ENCODE measurements at places on chromosomes 2 and 18.

DNA sequence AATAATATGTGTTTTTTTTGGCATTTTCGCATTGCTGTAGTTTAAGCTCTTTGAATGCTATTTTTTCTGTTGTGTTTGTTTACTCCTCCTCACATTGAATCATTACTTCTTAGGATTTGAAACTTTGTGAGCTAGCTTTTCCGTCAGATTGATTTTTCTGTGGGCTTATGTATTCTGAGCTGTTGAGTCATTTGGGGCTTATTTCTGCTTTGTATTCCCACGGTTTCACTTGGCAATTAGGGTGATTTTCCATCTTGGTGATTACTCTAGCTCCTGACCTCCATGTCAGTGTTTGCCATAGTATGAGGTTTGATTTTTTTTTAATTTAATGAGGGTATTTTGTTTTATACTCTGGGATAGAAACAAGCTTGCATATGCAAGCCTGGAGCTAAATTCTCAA lies 200.0 kb downstream of the CCDC102B start:
- no peak for DNase-seq

- DNase-seq: no peak
These were observed 1.3 kb downstream of the CYP27C1 start for GRCh38 chr2:127218812-127219170.

GRCh38 chr2:52141076-52141475 lies 1109.1 kb upstream of the NRXN1 start:
- no peak for DNase-seq

DNA sequence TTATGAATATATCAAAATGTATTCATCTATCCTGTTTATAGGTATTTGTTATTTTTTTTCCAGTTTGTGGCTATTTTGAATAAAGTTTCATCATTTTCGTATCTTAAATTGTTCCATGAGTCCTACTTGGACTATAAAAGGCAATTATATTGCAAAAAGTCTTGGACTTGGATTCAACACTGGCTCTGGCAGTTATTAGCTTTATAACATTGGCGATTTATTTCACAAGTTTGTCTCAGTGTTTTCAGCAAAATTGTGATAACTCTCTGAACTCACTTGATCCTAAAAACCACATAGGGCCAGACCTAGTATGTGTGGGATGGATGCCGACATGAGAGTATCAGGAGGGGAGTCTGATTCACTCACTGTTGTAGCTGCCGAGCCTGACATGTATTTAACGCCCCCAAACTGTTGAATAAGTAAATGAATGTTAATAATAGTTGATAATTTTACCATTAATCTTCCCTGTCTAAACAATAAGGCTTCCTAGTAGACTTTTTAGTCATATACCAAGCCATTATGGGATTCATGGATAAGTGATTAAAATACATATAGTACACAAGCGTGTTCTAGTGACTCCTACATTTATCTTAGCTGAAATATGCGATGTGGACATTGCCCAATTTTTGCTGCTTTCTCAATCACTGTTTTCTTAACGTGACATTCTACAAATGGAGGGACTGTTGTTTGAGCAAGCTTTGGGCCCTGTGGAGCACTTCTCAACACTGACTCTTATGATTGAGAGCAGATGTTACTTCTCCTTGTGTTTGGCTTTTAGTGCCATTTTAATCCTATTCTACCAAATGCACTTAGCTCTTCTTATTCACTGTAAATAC lies 907.6 kb downstream of the EPHA4 start:
- no peak for DNase-seq

- no peak for DNase-seq
These were observed 322.1 kb downstream of the LRRTM1 start for GRCh38 chr2:79982445-79982844.

DNA sequence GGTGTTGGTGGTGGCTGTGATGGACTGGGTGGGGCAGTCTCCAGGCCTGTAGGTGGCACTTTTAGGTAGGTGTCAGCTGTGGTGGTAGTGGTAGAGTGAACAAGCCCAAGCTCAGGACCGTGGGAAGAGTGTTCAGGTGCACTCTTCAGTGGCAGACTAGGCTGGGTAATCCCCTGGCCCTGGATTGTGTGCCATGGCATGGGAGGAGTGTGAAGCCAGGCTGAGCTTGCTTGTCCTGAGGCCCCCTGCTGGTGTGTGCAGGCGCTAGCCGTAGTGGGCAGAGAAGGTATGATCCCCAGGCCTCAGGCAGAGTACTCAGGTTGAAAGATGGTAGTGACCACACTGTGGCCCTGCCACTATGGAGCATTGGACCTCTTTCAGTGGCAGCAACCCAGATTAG lies 850.3 kb downstream of the DSC3 start:
- DNase-seq: no peak

DNA sequence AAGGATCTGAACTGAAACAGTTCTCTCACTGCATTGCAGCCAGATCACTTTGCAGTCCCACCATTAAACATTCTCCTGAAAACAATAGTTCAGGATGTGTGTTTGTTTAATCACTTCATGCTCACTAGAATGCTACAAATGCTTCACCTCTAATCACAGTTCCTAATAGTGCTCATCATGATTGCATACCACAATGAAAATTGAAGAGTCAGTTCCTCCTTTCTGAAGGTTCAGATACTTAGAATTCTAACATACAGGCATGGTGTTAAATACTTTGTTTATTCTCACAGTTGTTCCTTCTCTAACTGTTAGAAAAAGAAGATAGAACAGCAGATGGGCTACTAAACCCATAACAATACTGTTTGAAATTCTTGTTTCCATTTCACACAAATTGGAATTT lies 622.3 kb upstream of the ACVR2A start:
- DNase-seq: no peak

- DNase-seq: no peak
These were observed 56.6 kb downstream of the RPL37A start for GRCh38 chr2:216555274-216555673.

DNA sequence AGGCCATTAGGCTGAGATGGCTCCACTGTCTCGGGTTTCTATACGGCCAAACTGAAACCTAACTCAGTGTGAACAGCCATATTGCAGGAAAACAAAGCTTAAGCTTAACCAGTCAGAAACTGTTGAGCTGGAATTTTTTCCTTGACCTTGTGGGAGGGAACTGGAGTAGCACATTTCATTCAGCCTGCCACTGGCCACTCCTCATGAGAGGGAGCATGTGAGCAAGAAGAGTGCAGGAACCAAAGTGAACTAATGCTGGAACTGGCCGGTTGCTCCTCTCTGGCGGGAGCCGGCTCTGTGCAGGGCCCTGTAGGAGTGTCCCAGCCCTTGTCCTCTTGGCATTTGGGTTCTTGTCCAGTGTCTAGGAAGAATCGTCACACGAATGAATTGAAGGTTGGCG lies 5.9 kb upstream of the POLE4 start:
- DNase-seq: no peak

DNA sequence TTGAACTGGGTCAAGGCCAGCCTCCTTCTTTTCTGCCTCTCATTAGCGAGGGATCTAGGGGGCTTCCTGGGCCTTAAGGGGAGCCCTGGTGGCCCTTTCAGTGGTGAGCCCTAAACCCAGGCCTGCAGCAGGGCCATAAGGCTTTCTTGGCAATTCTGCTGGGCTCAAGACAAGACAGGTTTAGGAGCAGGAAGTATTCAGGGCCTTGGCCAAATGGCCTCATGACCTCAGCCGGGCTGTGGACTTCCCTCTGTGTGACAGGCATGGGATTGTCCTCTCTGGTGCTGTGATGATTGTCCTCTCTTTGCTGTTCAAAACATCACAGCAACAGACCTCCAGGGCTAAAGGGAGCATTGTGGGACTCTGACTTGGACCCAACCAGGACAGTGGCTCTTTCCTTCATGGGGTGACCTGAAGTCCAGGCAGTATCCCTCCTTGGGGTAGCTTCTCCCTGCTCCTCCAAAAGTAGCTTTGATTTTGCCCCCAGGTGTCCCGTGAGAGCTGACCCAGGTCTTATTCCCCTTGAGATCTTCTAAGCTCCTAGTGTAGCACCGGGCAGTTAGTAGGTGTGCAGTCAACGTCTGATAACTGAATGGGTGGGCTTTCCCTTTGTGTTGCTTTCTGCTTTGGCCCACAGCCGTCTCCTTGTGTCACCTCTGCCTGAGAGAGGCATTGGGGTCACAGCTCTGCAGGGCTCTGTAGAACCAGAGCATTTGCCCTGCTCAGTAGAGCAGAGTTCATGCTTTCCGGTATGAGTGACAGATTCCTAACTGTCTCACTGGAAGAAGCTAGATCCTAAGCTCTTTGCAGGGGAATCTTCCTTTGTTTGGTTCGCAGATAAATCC lies 14.7 kb downstream of the FOSL2 start:
- no peak for DNase-seq

- no peak for DNase-seq
These were observed 22.8 kb downstream of the HPCAL1 start for GRCh38 chr2:10325278-10326145.

DNA sequence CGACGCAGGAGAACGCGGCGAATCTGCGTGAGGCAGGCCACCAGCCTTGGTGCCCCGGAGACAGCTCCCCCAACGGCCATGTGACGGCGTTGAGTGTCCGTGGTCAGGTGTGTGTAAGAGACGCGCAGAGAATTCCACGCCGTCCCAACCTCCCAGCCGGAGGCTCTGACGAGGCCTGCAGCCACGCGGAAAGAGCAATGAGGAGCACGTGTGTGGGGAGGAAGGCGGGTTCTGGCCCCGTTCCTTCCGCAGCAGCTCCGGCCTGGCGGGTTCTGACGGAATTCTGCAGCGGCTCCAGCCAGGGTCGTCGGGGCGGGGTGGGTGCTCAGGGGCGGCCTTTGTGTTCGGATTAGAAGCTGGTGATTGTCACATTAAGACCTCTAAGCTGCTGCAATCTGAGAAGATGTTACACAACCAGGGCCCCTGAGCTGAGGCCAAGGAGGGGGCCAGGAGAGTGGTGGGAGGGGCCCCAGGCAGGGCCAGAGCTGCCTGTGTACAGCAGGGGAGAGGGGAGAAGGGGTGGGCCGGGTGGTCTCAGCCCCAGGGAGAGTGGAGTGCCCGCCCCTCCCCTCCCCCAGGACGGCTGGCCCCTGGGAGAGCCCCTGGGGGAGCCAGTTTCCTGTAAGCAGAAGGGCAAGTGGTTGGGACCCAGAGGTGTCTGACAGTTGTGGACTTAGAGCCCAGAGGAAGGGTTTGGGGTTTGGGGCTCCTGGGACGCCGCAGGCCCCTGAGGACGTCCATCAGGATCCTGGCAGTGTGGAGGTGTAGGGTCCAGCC lies 5.1 kb upstream of the GAL3ST2 start:
- DNase-seq: no peak

DNA sequence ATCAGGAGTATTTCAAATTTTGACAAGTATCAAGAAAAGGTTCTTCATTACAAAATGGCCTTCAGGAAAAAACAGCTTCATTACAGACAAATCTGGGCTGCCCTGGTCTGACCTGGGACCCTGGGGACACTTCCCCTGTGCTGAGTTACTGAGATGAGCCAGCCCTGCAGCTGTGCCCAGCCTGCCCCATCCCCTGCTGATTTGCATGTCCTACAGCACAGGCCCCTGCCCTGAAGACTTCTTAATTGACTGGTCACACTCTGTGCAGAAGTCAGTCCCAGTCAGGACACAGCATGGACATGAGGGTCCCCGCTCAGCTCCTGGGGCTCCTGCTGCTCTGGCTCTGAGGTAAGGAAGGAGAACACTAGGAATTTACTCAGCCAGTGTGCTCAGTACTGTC lies 235.1 kb downstream of the ANKRD36B start:
- DNase-seq: no peak

DNA sequence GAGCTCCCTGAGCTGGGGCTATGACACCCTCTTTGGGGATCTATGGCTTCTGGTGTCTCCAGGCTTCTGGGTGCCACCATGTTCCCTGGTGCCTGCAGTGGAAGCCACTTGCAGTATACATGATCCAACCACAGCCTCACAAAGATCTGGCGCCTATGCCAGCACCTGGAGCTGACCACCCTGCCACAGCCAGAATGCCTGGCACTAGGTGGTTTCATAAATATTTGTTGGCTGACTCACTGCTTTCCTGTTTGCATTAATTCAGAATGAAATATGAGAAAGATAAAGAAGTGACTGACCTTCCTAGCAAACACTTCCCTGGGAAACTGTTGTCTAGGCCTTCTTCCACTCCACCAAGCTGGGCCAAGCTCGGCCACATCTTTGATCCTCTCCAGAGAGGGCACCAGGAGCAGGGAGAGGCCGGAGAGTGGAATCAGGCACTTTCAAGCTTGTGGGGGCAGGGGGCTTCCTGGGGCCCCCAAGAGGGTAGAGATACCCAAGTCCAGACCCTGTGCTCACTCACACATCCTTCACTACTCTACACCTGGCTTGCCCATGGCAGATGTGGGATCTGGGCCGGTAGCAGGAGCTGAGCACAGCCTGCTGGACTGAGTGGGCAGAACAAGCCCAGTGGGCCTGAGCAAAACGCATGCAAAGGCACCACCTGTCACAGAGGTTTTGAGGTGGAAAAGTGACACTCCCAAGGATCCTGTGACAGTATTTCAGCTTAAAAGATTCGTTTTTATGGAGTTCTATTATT lies 565.7 kb downstream of the SLC4A3 start:
- DNase-seq: no peak

DNA sequence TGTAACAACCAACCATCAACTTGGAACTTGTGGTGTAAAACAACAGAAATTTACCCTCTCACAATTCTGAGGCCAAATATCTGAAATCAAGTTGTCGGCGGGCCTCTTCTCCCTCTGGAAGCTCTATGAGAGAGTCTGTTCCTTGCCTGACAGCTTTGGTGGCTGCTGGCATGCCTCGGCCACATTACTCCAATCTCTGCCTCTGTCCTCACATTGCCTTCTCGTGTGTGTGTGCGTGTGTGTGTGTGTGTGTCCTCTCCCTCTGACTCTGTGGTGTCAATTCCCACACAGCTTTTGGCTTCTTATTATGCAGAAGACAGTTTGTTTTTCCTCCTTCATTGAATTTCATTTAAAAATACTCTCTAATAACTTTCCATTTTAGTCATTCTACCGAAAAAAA lies 50.4 kb downstream of the ZDBF2 start:
- no peak for DNase-seq

- no peak for DNase-seq
These were observed 116.0 kb downstream of the EN1 start for GRCh38 chr2:118731413-118731812.

DNA sequence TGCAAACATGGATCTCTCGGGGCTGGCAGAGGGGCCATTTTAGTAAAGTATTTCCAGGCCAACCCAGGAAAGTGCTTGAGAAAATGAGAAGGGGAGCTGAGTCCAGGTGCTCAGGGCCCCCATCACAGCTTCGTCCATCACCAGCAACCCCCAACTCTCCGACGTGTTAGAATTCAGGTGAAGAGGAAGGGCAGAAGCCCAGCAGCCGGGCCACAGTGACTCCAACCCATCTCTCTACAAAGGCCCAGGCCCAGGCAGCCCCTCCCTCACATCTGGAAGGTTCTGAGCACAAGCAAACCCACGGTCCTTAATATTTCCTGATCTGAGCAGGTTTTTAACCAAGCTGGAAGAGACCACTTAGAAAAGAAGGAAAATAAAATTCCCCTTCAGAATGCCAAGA lies 34.7 kb upstream of the COL6A3 start:
- no peak for DNase-seq

- DNase-seq: no peak
These were observed 1.1 kb upstream of the EVA1A start for GRCh38 chr2:75561566-75562512.

DNA sequence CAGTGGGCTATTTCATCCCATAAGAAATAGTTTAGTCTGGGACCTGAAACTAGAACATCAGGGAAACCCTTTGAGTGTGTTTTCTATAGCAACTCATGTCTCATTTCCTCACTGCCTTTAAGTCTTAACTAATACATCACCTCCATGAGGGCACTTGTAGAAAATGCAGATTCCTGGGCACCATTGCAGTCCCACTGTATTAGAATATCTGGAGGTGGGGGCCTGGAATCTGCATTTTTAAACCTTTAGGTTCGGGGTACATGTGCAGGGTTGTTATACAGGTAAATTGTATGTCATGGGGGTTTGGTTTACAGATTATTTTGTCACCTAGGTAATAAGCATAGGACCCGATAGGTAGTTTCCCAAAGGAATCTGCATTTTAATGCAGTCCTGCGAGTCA lies 87.4 kb downstream of the ARHGEF33 start:
- no peak for DNase-seq

Data from omental fat pad (tissue), 4 donors.